Naive thymus-derived CD4-positive, alpha-beta T cell (primary cell): ENCODE measurements at places on chromosomes 4 and X.

DNA sequence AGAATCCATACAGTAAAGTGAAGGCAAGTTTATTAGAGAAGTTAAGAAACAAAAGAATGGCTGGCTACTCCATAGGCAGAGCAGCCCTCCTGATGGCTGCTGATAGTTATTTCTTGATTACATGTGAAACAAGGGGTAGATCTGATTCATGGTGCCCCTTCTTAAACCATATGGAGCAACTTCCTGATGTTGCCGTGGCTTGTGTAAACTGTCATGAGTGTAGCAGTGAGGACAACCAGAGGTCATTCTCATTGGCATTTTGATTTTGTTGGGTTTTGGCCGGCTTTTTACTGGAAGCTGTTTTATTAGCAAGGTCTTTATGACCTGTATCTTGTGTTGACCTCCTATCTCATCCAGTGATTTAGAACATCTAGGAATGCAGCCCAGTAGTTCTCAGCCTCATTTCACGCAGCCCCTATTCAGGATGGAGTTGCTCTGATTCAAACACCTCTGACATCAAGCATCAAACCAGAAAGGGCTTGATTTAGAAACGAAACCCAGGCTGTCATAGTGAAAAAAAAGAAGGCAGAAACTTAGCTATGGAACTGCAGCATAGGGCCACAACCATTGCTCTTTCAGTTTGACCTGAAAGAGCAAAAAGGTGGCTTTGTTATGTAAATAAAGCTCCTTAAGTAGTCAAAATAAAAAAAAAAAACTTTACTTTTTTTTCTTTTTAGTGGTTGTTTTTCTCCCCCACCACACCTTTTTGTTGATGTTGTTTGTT, 37.8 kb downstream of the SPCS3 start:
- no peak for DNase-seq
- no peaks in the 10 kb centered on the region for H3K27me3 ChIP-seq
- no peak overlapping the region for H3K27ac ChIP-seq
- H3K36me3 ChIP-seq = no peaks in the 10 kb centered on the region
- no peaks in the 10 kb centered on the region for H3K4me1 ChIP-seq

DNA sequence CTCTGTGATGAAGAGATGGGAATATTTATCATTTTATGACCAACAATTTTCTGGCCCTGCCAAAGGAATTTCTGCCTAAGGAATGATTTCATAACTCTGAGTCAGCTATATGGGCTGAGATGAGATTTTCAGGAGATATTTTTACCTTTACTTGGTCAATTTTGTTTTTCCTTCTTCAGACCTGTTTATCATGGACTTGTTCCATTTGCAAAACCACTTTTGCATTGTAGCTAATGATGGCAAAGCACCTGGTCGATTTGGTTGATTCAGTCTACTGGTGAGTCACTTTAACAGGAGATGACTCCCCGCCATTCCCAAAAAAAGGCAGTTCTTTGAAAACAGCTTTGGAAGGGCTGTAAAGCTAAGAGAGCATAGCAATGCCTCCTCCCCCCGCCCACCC, 53.3 kb downstream of the TEX13A start:
- no peak for DNase-seq
- H3K36me3 ChIP-seq = no peaks in the 10 kb centered on the region
- no peaks in the 10 kb centered on the region for H3K27me3 ChIP-seq
- no peak overlapping the region for H3K27ac ChIP-seq

- H3K4me1 ChIP-seq = peaks cover 8% of the 10 kb centered on the region
- H3K4me3 ChIP-seq = no peak overlapping the region
- no peaks in the 10 kb centered on the region for H3K27me3 ChIP-seq
- H3K27ac ChIP-seq = peak overlapping the region; percentile 28
These were observed 54.4 kb downstream of the NBDY start for GRCh38 chrX:56783450-56783831.

GRCh38 chrX:127011629-127012028, 192.1 kb downstream of the PRR32 start:
- DNase-seq = no peak
- H3K27me3 ChIP-seq = no peaks in the 10 kb centered on the region
- no peak overlapping the region for H3K4me3 ChIP-seq
- H3K36me3 ChIP-seq = no peaks in the 10 kb centered on the region

GRCh38 chr4:76753814-76754213, 144.1 kb downstream of the SOWAHB start:
- no peak overlapping the region for H3K27ac ChIP-seq
- no peak overlapping the region for H3K4me3 ChIP-seq
- no peaks in the 10 kb centered on the region for H3K27me3 ChIP-seq
- no peaks in the 10 kb centered on the region for H3K4me1 ChIP-seq

DNA sequence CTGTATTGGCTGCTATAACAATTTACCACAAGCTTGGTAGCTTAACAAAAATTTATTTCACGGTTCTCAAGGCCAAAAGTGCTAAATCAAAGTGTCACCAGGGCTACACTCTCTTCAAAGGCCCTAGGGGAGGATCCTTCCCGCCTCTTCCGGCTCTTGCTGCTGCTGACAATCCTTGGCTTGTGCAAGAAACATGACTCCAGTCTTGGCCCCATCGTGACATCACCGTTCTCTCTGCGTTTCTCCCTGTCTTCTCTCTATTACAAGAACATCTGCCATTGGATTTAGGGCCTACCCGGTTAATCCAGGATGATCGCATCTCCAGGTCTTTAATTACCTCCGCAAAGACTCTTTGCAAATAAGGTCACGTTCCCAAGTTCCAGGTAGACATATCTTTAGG, 10.4 kb upstream of the CLCN4 start:
- no peaks in the 10 kb centered on the region for H3K4me1 ChIP-seq
- H3K27me3 ChIP-seq = no peaks in the 10 kb centered on the region
- H3K4me3 ChIP-seq = no peak overlapping the region
- no peak for DNase-seq
- H3K36me3 ChIP-seq = no peaks in the 10 kb centered on the region
- H3K27ac ChIP-seq = no peak overlapping the region

DNA sequence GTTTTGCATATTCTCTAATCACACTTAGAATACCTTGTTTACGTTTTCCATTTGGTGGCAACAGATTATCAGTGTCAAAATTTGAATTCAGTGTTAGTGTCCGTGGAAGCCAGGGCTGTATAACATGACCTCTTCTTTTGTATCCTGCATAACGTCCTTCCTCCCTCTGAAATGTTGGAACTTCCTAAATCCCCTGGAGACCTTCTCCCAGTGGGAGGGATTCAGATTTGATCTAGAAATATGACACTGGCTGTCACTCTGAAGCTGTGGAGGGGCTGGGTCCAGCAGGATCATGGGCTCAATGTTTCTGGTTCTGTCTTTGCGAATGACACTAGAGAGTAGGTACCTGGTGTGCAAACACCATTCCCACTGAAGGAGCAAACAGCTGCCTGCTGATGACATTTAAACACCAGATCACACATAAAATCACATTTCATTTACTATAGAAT, 850 bp upstream of the CXCL3 start:
- no peaks in the 10 kb centered on the region for H3K4me1 ChIP-seq
- no peak overlapping the region for H3K27ac ChIP-seq
- H3K27me3 ChIP-seq = no peaks in the 10 kb centered on the region
- DNase-seq = no peak
- peak overlapping the region; percentile 54 for H3K4me3 ChIP-seq
- H3K36me3 ChIP-seq = no peaks in the 10 kb centered on the region

GRCh38 chr4:83780053-83780733, 244.3 kb downstream of the GPAT3 start:
- H3K4me1 ChIP-seq = no peaks in the 10 kb centered on the region
- no peaks in the 10 kb centered on the region for H3K27me3 ChIP-seq
- DNase-seq = no peak
- H3K27ac ChIP-seq = no peak overlapping the region
- no peaks in the 10 kb centered on the region for H3K36me3 ChIP-seq

- no peaks in the 10 kb centered on the region for H3K4me1 ChIP-seq
- no peaks in the 10 kb centered on the region for H3K27me3 ChIP-seq
- no peak for DNase-seq
These were observed 294.9 kb upstream of the TBX22 start for GRCh38 chrX:79719568-79720231.

GRCh38 chr4:1822568-1823544, 29.8 kb downstream of the FGFR3 start:
- no peaks in the 10 kb centered on the region for H3K27me3 ChIP-seq
- DNase-seq = no peak
- H3K4me3 ChIP-seq = no peak overlapping the region

DNA sequence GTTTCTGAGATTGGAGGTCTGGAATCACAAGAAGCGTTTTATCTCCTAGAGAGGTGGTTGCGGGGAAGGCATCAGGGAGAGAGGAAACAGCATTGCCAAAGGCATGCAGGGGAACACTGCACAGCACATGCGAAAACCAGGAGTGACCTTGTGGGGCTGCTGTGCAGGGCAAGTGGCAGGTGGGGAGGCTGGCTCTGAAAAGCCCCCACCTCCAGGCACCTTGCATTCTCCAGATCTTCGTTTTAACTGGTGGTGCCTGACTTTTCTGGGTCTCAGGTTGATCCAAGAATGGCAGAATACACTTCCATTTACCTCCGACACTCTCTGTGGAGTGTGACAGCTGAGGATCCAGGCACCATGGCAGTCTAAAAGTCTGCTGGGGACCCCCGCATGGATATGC, 209.4 kb upstream of the LEF1 start:
- H3K4me3 ChIP-seq = no peak overlapping the region
- H3K36me3 ChIP-seq = no peaks in the 10 kb centered on the region
- no peak overlapping the region for H3K27ac ChIP-seq
- DNase-seq = no peak

- H3K4me1 ChIP-seq = no peaks in the 10 kb centered on the region
- H3K27me3 ChIP-seq = no peaks in the 10 kb centered on the region
- H3K36me3 ChIP-seq = no peaks in the 10 kb centered on the region
- no peak for DNase-seq
- no peak overlapping the region for H3K4me3 ChIP-seq
These were observed 62.3 kb upstream of the SHOX start for GRCh38 chrX:568311-568710.

GRCh38 chrX:56786889-56787733, 58.1 kb downstream of the NBDY start:
- H3K4me3 ChIP-seq = no peak overlapping the region
- no peaks in the 10 kb centered on the region for H3K4me1 ChIP-seq
- no peaks in the 10 kb centered on the region for H3K27me3 ChIP-seq
- DNase-seq = no peak

GRCh38 chr4:168514249-168514852, 17.5 kb downstream of the PALLD start:
- H3K27me3 ChIP-seq = no peaks in the 10 kb centered on the region
- no peak overlapping the region for H3K4me3 ChIP-seq
- no peak overlapping the region for H3K27ac ChIP-seq
- no peaks in the 10 kb centered on the region for H3K36me3 ChIP-seq
- DNase-seq = no peak

DNA sequence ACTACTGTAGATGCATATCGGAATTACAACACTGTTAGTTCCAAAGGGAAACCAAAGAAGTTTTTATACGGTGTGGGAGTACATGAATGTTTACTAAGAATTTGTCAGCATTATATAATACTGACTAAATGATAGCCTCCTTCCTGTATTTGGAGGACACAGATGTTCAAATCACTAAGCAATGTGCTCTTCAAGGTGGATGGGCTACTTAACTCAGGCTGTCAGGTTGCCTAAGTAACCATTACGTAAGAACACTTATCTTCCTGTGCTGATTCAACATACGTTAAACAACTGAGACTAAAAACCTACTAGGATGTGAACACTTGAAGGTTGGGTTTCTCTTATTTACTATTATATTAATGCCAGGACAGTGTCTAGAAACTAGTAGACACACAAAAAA, 81.9 kb upstream of the HPGD start:
- no peak for DNase-seq
- H3K27me3 ChIP-seq = no peaks in the 10 kb centered on the region
- H3K36me3 ChIP-seq = no peaks in the 10 kb centered on the region

- no peak overlapping the region for H3K4me3 ChIP-seq
- H3K27me3 ChIP-seq = no peaks in the 10 kb centered on the region
- DNase-seq = no peak
- H3K36me3 ChIP-seq = no peaks in the 10 kb centered on the region
These were observed 119.8 kb downstream of the PPARGC1A start for GRCh38 chr4:23770011-23770410.

GRCh38 chr4:25297528-25298242, 14.9 kb upstream of the ZCCHC4 start:
- no peaks in the 10 kb centered on the region for H3K27me3 ChIP-seq
- H3K4me3 ChIP-seq = no peak overlapping the region
- H3K36me3 ChIP-seq = no peaks in the 10 kb centered on the region
- H3K4me1 ChIP-seq = no peaks in the 10 kb centered on the region

DNA sequence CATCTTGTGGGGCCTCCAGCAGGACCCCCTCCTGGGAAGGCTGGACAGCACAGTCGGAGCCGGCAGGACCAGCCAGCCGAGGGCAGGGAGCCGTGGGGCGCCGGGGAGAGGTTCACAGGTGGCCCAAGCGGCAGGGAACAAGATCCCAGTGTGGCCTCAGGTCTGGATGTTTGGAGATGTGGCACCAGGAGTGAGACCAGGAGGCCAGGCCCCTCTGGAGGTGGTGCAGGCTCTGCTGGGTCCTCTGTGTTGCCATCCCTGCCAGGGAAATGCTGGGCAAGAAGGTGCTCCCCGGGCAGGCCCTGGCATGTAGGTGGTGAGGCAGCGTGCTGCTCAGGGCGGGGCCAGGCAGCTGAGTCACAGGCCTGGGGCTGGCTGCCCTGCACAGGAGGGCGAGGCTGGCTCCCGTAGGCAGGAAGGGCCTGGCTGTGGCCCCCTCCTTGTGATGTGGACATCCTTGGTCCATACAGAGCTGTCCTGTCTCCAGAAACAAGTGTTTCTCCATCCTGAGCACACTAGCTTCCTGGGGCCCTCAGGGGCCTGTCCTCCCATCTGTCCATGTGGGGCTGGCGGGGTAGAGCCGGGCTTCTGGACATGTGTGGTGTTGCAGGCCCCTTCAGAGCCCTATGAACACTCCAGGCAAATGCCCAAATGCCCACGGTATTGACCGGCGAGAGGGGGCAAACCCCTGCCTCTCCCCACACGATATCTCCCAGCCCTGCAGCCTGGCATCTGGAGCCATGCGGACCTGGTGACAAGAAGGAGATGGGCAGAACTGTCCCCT, 4.8 kb upstream of the HGFAC start:
- no peak overlapping the region for H3K4me3 ChIP-seq
- H3K36me3 ChIP-seq = no peaks in the 10 kb centered on the region
- H3K27me3 ChIP-seq = no peaks in the 10 kb centered on the region

DNA sequence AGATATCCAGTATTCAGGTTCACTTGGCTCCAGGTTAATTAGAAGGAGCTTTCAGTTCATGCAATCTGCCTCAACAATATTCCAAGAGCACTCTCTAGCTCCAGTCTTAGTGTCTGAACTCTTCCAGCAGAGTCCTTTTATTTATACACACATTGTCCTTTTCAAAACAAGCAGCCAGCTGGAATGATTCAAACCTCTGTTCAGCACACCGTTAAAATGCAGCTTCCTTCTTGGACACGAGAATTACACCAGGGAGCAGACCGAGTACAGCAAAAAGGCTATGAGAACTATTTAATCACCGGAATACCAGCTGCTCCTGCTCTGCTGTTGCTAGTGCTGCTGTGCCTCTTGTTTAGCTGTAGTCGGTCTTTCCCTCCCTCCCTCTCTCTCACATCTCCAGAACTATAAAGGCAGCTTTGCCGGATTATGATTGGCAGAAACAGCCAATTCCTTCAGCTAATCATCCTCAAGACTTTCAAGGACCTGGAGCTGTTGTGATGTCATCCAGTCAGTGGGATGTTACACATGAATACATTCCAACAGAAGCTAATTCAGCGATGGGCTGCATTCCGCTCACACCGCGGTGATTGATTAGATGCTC, at the start of gene NDST4:
NDST4 (minus strand) TSS at position 115 of the 601 bp plus-strand sequence. CDS start 36,584 bp downstream, outside the sequence.
- no peaks in the 10 kb centered on the region for H3K36me3 ChIP-seq
- no peaks in the 10 kb centered on the region for H3K27me3 ChIP-seq
- no peak within 1 kb of the TSS for H3K4me3 ChIP-seq
- no peaks in the 10 kb centered on the region for H3K4me1 ChIP-seq
- H3K27ac ChIP-seq = no peak within 1 kb of the TSS
- no peak for DNase-seq
